Naive thymus-derived CD4-positive, alpha-beta T cell (primary cell): ENCODE measurements at places on chromosomes 3 and 15.

DNA sequence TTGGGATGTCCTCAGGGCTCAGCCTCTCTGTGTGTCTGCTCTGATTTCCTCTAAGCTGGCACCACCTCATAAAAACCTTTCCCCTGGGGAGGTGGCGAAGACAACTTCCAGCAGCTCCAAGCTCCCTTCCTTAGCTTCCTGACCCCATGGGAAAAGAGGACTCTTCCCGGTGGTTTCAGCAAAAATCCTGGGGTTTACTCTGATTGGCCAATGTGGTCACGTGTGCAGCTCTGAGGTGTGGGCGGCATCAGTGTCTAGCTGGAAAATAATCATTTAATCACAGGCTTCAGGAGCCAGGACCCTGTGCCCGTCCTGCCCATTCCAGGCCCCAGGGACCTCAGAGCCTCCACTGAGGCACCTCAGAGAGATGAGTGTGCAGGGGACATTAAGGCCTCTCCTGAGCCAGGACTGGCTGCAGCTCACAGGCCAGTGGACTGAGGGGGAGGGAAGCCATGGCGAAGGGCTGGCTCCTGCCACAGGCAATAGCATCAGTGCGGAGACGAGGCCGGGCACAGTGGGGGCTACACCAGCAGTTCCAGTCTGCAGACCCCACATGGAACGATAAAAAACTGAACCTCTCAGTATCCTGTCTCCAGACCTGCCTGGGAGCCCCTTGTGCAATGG is 104.1 kb downstream of the TPRA1 start:
- DNase-seq: no peak

DNA sequence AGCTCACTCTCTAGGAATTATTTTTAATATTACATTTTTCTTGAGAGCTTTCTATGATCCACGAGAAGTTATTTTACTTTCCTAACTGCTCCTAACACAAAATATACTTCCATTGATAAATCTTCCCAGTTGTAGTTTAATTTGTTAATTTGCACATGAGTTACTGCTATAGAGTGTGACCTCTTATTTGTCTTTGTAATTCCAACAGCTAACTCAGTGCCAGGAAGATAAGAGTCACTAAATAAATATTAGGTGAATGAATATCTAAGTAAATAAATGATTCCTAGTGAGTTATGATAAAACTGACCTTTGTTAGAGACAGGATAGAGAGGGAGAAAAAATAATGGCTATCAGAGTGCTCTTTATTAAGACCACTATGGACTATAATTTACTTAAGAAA is 319.9 kb downstream of the NAALADL2 start:
- DNase-seq: no peak

GRCh38 chr15:48049736-48050135 is 71.1 kb upstream of the SLC24A5 start:
- DNase-seq: no peak

- no peak for DNase-seq
These were observed 7.5 kb upstream of the MAN2A2 start for GRCh38 chr15:90895571-90896117.

- no peak for DNase-seq
These were observed 741.0 kb downstream of the MCTP2 start for GRCh38 chr15:94972314-94972713.

GRCh38 chr3:37662785-37663184 is 198.9 kb upstream of the CTDSPL start:
- DNase-seq: no peak

DNA sequence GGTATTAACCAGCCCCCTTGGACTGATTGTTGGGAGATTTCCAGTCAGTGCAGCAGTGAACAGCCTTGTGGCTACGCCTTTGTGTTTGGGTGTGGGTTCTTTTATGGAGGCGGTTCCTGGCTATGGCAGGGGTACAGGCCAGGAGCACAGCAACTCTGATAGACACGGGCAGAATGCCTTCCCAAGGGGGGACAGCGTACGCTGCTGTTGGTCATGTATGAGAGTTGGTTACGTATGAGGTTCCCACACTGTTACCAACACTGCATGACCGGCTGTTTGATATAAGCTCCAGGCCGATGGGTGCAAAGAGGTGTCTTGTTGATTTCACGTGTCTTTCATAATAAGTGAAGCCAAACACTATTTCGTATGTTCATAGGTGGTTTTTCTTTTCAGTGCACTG is 187.8 kb downstream of the NSMCE3 start:
- no peak for DNase-seq

DNA sequence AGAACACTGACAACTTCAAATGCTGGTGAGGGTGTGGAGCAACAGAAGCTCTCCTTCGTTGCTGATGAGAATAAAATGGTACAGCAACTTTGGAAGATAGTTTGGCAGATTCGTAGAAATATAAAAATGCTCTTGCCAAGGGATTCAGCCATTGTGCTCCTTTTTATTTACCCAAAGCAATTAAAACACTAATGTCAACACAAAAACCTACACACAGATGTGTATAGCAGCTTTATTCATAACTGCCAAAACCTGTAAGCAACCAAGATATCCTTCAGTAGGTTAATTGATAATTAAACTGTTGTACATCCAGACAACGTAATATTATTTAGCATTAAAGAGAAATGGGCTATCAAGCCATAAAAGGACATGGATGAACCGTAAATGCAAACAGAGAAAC is 37.8 kb upstream of the LSAMP start:
- no peak for DNase-seq

DNA sequence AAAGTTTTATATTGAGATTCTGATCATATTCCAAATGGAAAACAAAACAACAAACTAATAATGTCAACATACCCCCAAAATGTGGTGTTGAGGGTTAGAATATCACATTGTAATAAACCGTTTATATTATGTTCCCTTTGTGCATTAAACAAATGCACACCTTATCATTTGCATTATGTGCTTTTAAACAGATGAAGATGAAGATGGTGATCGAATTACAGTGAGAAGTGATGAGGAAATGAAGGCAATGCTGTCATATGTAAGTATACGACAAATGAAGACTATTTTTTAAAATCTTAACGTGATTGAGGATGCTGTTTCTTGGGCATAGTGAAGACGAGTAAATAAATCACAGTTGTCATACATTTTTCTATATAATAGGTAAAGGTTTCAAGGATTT is 20.6 kb downstream of the MAP2K5 start:
- DNase-seq: no peak

- no peak for DNase-seq
These were observed 21.7 kb downstream of the GOLIM4 start for GRCh38 chr3:168073842-168074605.

- no peak for DNase-seq
These were observed 23.8 kb downstream of the MGA start for GRCh38 chr15:41683955-41684354.
